ENCODE measurements at places on chromosomes 7 and 10.

DNA sequence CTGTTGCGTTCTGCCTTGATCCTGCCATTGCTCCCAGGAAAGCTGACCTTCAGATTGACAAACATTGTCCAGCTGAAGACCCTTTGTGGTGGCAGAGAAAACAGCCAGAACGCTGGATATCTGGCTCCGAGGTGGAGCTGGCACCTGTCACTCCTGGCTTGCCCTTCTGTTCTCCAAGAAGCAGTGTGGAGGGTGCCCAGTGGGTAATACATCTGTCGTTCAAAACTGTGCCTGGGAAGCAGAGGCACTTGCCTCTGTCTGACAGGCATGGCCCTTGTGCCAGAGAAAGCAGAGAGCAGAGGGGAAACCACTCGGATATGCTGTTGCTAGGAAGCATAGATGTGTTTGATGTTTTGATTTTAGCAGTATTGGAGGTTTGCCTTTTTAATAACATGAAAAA is 231.4 kb downstream of the BMPER start:
- DNase-seq, result no peak

GRCh38 chr7:463817-464453 is 55.7 kb downstream of the PDGFA start:
- DNase-seq, result no peak

GRCh38 chr7:80218723-80219122 is 84.1 kb downstream of the GNAI1 start:
- DNase-seq, result no peak

DNA sequence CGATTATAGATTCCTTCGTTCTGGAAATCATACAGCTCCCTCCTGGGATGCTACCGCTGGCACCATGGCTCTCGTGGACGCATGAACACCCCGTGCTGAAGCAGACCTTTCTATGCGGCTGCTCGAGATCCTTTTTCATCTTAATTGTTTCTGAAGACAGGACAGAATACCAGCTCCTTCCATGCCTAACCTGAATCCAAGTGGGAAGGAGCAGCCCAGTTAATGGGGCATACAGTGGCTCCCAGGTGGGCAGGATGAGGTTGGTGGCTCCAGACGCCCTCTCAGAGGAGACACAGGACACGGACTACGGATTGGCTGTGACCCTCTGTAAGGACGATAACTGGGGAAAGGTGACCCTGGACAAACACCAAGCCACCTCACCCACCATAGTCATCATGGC is 18.4 kb upstream of the LOXL4 start:
- DNase-seq, result no peak

DNA sequence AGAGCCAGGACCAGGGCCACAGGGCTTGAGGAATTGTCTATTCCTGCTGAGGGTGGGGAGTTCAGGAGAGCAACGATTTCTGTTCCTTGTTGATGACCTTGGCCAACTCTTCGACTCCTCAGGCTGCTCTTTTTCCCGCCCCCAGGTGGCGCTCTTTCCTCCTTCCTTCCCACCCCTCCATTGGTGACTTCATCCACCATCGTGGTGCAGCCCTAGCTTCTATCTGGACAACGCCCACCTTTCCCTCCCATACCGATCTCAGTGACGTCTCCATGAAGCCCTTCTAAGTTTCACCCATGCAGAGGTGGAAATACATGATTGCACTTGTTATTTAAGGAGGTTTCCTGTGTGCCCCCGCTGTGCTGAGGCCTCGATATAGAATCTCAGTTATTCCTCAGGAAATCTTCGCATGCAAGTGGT is 22.1 kb upstream of the CARD11 start:
- peak; percentile 71 for DNase-seq
